ENCODE measurements at places on chromosomes 1 and 21. TPM values are rescaled to one million over a fixed set of nuclear protein-coding genes. Genes with fewer than 3 reads are reported as not detected.

The TMEM81 gene
- 6.8 TPM for total RNA-seq

The SPRTN gene
- 13.4 TPM for total RNA-seq

The ALG6 gene
- total RNA-seq = 31.4 TPM

The TBX19 gene
- 7.0 TPM for total RNA-seq

The RABGAP1L gene
- total RNA-seq = 159 TPM

The CFHR4 gene
- total RNA-seq = not detected

The THEM5 gene
- total RNA-seq = not detected

The PROK1 gene
- not detected for total RNA-seq

The KCNJ9 gene
- not detected for total RNA-seq

The SLC35F3 gene
- not detected for total RNA-seq

The HUNK gene
- 0.07 TPM for total RNA-seq

GRCh38 chr1:31798433-31799195 lies 17.2 kb downstream of the SPOCD1 start:
- no peak overlapping the region for H3K27ac ChIP-seq
- peaks cover 9% of the 10 kb centered on the region for H3K4me1 ChIP-seq
- H3K36me3 ChIP-seq = no peaks in the 10 kb centered on the region
- H3K27me3 ChIP-seq = peaks cover 13% of the 10 kb centered on the region

DNA sequence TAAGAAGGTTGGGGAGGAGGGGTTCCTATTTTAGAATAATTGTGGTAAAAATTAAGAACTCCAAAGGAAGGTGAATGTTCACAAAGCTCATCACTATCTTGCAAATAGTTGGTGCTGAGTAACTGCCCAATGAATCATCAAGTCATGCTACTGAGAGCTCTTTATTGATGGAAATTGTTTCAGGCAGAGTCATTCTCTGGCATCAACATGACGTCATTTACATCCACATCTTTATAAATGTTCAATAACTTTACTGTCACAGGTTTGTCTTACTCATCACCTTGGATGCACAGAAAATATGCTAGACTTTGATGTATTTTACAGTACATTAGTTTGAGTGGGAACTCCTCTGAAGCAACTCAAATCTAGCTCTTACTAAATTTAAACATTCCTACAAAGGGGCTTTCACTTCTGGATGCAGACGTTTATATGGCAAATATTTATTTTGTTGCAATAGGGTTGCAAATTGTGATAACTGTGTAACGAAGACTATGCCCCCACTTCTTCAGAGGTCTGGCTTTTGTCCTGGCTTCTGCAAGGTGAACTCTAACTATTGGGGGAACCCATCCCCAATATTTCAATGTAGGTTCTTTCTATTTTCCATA lies 273.7 kb upstream of the AJAP1 start:
- no peaks in the 10 kb centered on the region for H3K27me3 ChIP-seq
- H3K27ac ChIP-seq = no peak overlapping the region
- H3K4me1 ChIP-seq = no peaks in the 10 kb centered on the region
- no peak for DNase-seq
- no peaks in the 10 kb centered on the region for H3K36me3 ChIP-seq

DNA sequence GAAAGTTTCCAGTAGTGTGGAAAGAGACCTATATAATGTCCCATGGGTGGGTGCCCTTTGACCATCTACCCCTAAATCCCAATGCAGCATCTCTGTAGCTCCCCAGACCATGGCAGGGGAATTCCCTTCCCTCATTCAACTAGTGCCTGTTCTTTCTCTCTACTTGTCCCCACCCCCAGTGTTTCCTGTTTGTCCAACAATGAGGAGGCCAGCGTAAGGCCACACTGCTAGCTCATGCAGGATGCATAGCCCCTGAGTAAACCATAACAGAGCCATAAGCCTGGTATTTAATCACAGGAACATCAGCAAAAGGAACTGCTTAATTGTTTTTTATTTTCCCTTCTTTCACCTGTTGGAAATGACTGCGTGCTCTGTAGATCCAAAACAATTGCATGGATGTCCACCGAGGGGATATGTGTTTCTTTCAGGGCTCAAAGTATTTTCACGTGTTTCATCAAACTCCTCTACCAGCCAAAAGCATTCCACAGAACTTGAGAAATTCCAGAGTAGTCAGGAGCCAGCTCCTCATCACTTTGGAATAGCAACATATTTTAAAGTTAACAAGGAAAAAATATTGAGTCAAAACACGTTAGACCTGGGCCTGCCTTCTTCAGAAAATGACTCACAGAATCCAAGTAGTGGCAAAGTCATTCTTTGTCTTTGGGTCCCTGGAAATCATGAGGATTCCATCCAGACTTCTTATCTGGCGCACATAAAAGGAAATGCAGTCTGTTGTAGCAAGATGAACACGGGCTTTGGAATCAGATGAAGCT lies 162.5 kb upstream of the SGIP1 start:
- H3K36me3 ChIP-seq = peaks cover 3% of the 10 kb centered on the region
- H3K4me3 ChIP-seq = no peak overlapping the region
- no peaks in the 10 kb centered on the region for H3K27me3 ChIP-seq
- peak; percentile 49 for DNase-seq
- H3K4me1 ChIP-seq = peaks cover 81% of the 10 kb centered on the region
- H3K27ac ChIP-seq = peak overlapping the region; percentile 83

- H3K27me3 ChIP-seq = no peaks in the 10 kb centered on the region
- H3K4me1 ChIP-seq = peaks cover 4% of the 10 kb centered on the region
- H3K27ac ChIP-seq = no peak overlapping the region
- no peak overlapping the region for H3K4me3 ChIP-seq
- DNase-seq = no peak
Measured at GRCh38 chr1:33370301-33370700, 49.4 kb upstream of the A3GALT2 start.

GRCh38 chr1:224621813-224622682 lies 5.9 kb downstream of the CNIH3 start:
- no peaks in the 10 kb centered on the region for H3K4me1 ChIP-seq
- no peak overlapping the region for H3K4me3 ChIP-seq

GRCh38 chr1:212916481-212917133 lies 33.7 kb upstream of the VASH2 start:
- H3K27me3 ChIP-seq = no peaks in the 10 kb centered on the region
- no peak for DNase-seq
- H3K27ac ChIP-seq = no peak overlapping the region
- H3K36me3 ChIP-seq = no peaks in the 10 kb centered on the region

- peaks cover 13% of the 10 kb centered on the region for H3K4me1 ChIP-seq
- H3K27ac ChIP-seq = no peak overlapping the region
- DNase-seq = no peak
- peaks cover 7% of the 10 kb centered on the region for H3K36me3 ChIP-seq
- no peaks in the 10 kb centered on the region for H3K27me3 ChIP-seq
Measured at GRCh38 chr1:246726881-246727280, 2.7 kb downstream of the SCCPDH start.

- no peak overlapping the region for H3K4me3 ChIP-seq
- no peaks in the 10 kb centered on the region for H3K27me3 ChIP-seq
- no peak for DNase-seq
- H3K4me1 ChIP-seq = no peaks in the 10 kb centered on the region
Measured at GRCh38 chr1:185487936-185488335, 170.9 kb upstream of the IVNS1ABP start.

- H3K27me3 ChIP-seq = no peaks in the 10 kb centered on the region
- no peaks in the 10 kb centered on the region for H3K36me3 ChIP-seq
- no peak overlapping the region for H3K27ac ChIP-seq
- no peaks in the 10 kb centered on the region for H3K4me1 ChIP-seq
- H3K4me3 ChIP-seq = no peak overlapping the region
Measured at GRCh38 chr1:65509912-65510680, 89.6 kb downstream of the LEPR start.

- no peak overlapping the region for H3K27ac ChIP-seq
- no peak overlapping the region for H3K4me3 ChIP-seq
- H3K4me1 ChIP-seq = peaks cover 9% of the 10 kb centered on the region
- H3K27me3 ChIP-seq = peaks cover 4% of the 10 kb centered on the region
- no peak for DNase-seq
Measured at GRCh38 chr1:15258833-15259621, 12.0 kb downstream of the FHAD1 start.

GRCh38 chr1:193929374-193930033 lies 743.1 kb upstream of the B3GALT2 start:
- no peaks in the 10 kb centered on the region for H3K4me1 ChIP-seq
- H3K36me3 ChIP-seq = no peaks in the 10 kb centered on the region
- H3K4me3 ChIP-seq = no peak overlapping the region
- no peak for DNase-seq
- H3K27me3 ChIP-seq = no peaks in the 10 kb centered on the region

DNA sequence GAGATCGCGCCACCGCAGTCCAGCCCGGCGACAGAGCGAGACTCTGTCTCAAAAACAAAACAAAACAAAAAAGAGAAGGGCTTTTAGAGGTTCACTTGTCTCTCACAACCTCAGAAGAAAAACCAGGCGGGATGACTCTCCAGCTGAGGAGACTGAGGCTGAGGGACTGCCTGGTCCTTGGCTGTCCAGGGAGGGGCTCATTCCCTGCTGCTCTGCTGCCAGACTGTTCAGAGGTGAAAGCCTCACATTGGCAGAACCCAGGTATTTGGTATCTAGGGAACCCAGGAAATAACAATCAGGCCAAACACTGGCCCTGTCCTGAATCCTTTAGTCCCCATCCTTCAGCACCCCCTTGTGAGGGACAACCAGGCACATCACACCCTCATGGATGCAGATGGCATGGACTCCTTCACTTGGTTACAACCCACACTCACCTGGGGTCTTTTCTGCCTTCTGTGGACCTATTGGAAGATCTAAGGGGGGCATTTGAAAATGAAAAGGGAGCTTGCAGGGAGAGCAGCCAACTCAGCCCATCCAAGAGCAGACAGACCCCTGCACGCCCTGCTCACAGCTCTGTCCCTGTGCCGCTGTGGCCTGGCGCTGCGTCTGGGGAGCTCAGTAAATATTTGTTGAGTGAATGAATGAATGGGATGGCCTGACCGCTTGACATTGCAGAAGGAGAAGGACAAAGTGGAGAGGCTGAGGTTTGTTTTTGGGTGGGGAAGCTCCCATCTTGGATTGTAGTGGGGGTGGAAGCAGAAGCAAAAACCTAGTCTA lies 33.4 kb downstream of the CD247 start:
- H3K4me3 ChIP-seq = no peak overlapping the region
- H3K4me1 ChIP-seq = no peaks in the 10 kb centered on the region
- no peaks in the 10 kb centered on the region for H3K27me3 ChIP-seq
- H3K36me3 ChIP-seq = no peaks in the 10 kb centered on the region
- no peak for DNase-seq
- no peak overlapping the region for H3K27ac ChIP-seq

GRCh38 chr21:26041431-26042180 lies 129.0 kb downstream of the APP start:
- no peaks in the 10 kb centered on the region for H3K4me1 ChIP-seq
- no peaks in the 10 kb centered on the region for H3K36me3 ChIP-seq
- no peaks in the 10 kb centered on the region for H3K27me3 ChIP-seq
- no peak for DNase-seq
- no peak overlapping the region for H3K27ac ChIP-seq

DNA sequence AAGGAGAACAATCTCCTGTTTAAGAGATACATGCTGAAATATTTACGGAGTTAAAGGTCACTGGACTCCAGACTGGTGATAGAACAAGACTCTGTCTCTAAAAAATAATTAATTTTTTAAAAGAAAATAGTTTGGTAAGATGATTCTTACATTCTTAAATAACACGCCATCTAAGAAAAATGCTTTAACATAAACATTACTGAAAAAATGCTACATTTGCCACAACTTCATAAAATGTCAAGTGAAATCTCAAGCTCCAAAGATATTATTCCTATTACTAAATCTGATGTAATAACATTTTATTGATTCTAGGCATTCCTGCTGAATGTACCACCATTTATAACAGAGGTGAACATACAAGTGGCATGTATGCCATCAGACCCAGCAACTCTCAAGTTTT lies 4.1 kb downstream of the ANGPTL3 start:
- H3K4me3 ChIP-seq = no peak overlapping the region
- no peaks in the 10 kb centered on the region for H3K36me3 ChIP-seq
- H3K27me3 ChIP-seq = no peaks in the 10 kb centered on the region
- no peaks in the 10 kb centered on the region for H3K4me1 ChIP-seq
- H3K27ac ChIP-seq = no peak overlapping the region

DNA sequence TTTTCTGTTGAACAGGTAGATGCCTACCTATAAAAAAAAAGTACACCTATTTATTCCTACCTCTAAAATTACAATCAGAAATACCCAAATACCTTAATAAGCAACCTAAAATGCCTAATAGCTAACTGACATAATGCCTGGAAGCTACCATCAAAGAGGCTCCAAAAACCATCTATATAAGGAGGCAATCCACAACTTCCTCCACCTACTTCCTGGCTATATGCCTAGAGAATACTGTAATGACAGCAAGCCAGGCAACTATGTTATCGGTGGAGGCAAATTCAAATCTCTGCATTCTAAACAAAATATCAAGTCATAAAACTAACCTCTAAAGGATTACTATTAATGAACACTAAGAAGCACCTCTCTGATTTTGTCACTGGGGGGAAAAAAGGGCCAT lies 10.1 kb downstream of the ZNF644 start:
- no peaks in the 10 kb centered on the region for H3K36me3 ChIP-seq
- H3K4me3 ChIP-seq = no peak overlapping the region
- no peak overlapping the region for H3K27ac ChIP-seq

DNA sequence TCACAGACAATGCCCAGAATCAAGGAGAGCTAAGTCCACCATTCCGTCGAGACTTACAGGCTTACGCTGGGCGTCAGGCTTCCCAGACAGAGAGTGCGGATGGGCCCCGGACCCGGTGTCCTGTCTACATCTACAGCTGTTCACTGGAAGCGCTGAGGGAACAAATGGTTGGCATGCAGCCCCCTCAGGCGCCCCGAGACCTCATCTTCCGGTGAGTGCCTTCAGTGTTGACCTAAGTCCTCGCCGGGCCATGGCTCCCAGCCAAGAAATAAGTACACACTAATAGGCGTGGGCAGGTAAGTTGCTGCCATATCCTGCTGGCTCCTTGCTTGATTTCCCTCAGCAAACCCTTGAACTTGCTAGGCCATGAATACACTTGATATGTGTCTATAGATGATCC lies 26.2 kb downstream of the HYI start:
- H3K27ac ChIP-seq = no peak overlapping the region
- no peaks in the 10 kb centered on the region for H3K36me3 ChIP-seq
- H3K4me1 ChIP-seq = no peaks in the 10 kb centered on the region
- DNase-seq = no peak
- no peaks in the 10 kb centered on the region for H3K27me3 ChIP-seq

GRCh38 chr1:145983206-145983675 lies 13.1 kb downstream of the TXNIP start:
- no peaks in the 10 kb centered on the region for H3K36me3 ChIP-seq
- H3K27ac ChIP-seq = peak overlapping the region; percentile 97
- peaks cover 83% of the 10 kb centered on the region for H3K4me1 ChIP-seq
- H3K4me3 ChIP-seq = no peak overlapping the region
- no peak for DNase-seq

DNA sequence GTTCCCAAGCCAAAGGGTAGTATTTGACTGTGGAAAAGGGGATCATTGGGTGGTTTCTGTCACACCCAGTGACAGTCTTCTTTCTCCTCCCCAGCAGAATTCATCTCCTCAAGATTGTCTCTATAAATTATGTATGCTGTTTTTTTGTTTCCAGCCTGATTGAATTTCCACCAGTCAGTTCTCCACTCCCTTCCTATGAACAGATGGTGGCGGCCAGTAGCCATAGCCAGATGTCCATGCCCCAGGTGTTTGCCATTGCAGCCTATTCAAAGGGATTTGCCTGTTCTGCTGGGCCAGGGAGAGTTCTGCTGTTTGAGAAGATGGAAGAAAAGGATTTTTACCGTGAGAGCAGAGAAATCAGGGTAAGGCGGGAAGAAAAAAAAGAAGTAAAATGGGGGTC lies 12.9 kb downstream of the CFAP57 start:
- no peak for DNase-seq
- no peaks in the 10 kb centered on the region for H3K36me3 ChIP-seq
- H3K4me3 ChIP-seq = no peak overlapping the region
- H3K27ac ChIP-seq = no peak overlapping the region

Data from B cell (primary cell).